ENCODE measurements at places on chromosomes 16 and 17.

DNA sequence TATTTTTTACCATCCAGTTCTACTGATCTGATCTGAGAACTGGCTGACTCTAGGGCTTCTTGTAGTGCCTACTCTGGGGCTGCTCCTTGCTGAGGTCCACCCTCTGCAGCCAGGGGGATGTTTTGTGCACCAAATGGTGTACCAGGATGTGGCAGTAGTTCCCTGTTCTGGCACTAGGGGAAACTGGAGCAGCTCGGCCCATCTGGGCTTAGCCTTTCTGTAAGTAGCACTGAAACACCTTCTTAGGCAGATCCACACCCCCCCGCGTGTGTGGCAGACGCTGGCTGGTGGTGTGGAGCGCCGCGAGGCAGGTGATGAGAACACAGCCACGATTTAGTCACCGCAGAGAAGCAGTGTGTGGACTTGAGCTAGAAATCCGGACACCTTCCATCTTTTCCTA is 17.0 kb downstream of the DUSP14 start:
- peak; percentile 59 for DNase-seq
- H3K27me3 ChIP-seq = no peaks in the 10 kb centered on the region
- H3K27ac ChIP-seq = no peak overlapping the region
- peaks cover 2% of the 10 kb centered on the region for H3K36me3 ChIP-seq
- peaks cover 17% of the 10 kb centered on the region for H3K4me1 ChIP-seq

DNA sequence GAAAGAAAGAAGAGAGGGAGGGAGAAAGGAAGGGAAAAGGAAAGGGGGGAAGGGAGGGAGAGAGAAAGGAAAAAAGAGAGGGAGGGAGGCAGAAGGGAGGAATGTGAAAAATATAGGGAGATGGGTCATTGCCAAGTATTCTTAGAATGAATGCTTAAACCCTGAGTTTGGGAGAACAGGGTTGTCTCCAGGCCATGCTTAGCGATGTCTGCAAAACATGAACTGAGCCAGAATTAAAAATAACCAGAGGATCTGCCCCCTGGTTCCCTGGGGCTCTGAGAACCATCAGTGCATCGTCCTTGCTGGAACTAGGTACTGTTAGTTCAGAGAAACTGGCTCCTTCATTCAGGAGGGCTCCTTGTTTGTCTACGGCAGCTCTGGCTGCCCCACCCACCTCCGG is 170.4 kb downstream of the IRX5 start:
- DNase-seq = no peak
- no peaks in the 10 kb centered on the region for H3K4me1 ChIP-seq
- no peaks in the 10 kb centered on the region for H3K27me3 ChIP-seq
- H3K27ac ChIP-seq = no peak overlapping the region
- H3K36me3 ChIP-seq = no peaks in the 10 kb centered on the region

DNA sequence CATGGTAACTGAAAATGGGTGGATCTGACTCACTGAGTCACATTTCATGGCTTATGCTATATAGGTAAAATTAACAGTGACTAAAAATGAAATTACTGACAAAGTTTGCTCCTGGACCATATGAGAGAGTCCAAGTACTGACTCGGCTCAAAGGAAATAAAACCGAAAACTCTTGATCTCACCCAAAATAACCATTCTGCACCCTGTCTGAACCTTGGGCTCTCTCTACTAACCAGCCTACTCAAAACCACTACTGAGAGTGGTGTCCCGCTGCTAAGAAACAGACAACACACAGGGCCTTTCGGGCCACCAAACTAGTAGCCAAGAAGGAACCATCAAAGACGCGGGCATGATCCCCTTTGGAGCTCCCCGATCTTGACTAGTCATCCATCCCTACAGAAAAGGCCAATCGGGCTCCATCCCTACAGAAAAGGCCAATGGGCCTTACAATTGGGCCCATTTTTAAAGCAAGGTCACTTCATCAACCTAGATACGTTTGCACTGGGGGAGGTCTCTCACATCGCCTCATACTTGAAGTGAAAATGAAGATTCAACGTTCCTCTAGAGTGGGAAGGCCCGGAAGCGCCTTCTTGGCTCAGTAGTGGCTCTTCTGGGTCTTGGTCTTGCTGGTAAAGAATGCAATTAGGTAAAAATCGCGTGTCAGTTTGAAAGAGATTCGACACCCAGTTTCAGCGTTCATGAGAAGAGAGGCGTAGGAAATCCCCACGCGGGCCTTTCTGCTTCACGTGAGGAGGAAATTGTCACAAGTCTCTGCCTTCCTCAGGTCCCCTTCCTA is 720 bp upstream of the ZPBP2 start:
- H3K27ac ChIP-seq = peak overlapping the region; percentile 96
- peaks cover 7% of the 10 kb centered on the region for H3K36me3 ChIP-seq
- H3K27me3 ChIP-seq = peaks cover 4% of the 10 kb centered on the region
- H3K4me3 ChIP-seq = peak overlapping the region; percentile 71
- peaks cover 45% of the 10 kb centered on the region for H3K4me1 ChIP-seq
- DNase-seq = peak; percentile 81

DNA sequence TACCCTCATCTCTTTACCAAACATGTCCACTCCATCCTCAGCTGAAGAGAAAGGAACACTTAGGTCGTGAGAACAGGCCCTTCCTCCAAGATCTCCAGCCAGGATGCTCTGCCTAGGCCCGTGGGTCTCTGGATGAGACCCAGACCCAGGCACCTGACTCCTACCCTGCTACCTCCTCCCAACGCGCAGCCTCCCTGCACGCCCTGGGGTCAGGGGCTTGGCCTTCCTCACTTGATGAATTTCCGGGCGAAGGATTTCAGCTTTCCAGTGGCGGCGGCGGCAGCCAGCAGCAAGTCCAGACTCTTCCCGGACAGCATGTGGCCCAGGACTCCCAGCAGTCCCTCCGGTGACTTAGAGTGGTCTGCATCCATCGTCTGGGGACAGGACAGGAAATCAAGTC is 13.4 kb downstream of the CSF3 start:
- H3K27ac ChIP-seq = no peak overlapping the region
- no peaks in the 10 kb centered on the region for H3K27me3 ChIP-seq
- H3K4me3 ChIP-seq = no peak overlapping the region
- peaks cover 24% of the 10 kb centered on the region for H3K36me3 ChIP-seq
- H3K4me1 ChIP-seq = peaks cover 23% of the 10 kb centered on the region
- no peak for DNase-seq
